ENCODE measurements at places on chromosomes 5 and 9.
A peak's percentile ranks its signal among the peaks of the same experiment; 100 is the strongest.

DNA sequence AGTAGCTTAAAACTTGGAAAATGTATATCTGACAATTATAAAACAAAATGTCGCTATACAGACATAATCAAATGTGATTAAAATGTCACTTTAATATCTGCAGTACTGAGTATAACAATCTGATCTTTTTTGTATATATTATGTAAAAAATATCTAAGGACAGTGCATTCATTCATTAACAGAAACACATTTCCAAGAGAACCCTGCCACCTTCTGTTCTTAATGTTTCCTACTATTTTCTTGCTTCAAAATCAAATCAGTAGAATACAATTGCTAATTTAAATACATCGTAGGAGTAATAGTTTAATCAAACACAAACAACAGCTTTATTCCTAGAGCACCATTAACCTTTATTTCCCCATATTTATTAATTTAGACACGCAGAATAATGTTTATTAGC is 142.6 kb upstream of the ST8SIA4 start:
- DNase-seq = peak; percentile 1

- DNase-seq = no peak
Measured at GRCh38 chr9:121958530-121958929, 134.6 kb downstream of the TTLL11 start.

- DNase-seq = no peak
Measured at GRCh38 chr5:68845131-68845530, 248.7 kb upstream of the SLC30A5 start.

- no peak for DNase-seq
Measured at GRCh38 chr9:126228111-126228780, 98.4 kb upstream of the MVB12B start.

DNA sequence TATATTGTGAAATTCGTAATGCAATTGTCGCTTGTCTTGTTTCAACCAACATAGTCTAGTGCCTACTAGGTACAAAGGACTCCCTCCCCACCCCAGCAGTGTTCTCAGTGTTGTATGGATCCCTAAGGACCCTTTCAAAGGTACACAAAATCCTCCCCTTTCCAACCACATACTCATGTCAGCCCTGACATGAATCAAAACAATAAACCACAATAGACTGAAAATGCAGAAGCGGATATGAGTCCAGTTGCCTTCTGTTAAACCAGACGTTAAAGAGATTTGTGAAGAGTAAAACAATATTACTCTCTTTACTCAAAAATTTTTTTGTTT is 82.4 kb upstream of the IFNK start:
- no peak for DNase-seq

DNA sequence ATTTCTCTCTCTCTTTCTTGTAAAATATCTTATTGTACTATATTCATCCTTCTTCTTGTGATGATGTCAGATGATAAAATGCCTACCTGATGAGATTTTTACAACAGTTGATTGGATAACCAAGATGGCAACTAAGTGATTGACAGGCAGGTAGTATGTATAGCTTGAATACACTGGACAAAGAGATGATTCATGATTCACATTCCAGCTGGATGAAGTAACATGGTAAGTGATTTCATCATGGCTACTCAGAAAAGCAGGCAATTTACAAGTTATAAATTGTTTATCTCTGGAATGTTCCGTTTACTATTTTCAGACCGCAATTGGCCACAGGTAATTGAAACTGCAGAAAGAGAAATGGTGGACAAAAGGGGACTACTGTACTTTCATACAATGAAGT is 1471.7 kb upstream of the C9orf72 start:
- DNase-seq = no peak

GRCh38 chr5:125129151-125129806 is 382.8 kb upstream of the ZNF608 start:
- DNase-seq = no peak

- no peak for DNase-seq
Measured at GRCh38 chr5:57676222-57677098, 193.8 kb upstream of the ACTBL2 start.

Measured in pulmonary artery endothelial cell (primary cell).